ENCODE measurements at places on chromosomes 3 and 15. TPM values are rescaled to one million over a fixed set of nuclear protein-coding genes. Genes with fewer than 3 reads are reported as not detected.

DNA sequence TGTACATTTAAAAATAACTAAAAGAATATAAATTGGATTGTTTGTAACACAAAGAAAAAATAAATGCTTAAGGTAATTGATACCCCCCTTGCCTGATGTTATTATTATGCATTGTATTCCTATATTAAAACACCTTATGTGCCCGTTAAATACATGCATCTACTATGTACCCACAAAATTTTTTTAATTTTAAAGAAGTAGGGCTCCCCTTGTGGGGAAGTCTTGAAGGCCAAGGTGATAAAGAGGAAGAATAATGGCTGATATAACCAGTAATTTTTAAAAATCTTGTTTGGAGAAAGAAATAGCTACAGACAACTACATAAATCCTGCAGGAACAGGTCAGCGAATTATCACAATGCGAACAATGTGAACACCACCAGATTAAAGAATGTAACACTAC is 451.7 kb upstream of the ARHGEF26 start:
- DNase-seq = no peak

DNA sequence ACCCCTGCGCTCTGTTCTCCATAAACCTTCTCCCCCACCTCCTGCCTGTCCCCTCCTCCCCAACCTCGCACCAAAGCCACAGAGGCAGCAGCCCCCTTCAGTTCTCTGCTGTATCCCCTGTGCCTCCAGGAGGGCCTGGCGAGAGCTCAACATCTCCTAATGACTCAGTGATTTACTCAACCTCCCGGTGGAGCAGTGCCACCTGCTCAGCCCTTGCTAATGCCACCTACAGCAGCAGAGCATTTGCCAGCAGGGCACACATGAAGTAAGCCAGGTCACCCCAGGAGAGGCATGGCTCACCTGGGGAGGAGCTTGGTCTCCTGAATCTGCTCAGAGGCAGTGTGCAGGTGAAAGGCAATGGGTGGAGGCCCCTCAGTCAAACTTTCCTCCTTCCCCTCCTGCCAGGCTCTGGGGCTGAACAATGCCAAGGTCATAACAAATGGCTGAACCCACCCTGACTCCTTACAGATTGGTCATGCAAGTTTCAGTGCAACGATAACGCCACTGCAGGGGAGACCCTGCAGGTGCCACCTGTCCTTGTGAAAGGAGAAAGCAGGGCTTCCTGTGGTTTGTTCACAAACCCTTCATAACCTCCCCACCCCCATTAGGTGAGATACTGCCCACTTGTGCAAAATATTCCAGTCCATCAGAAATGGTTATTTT is 19.8 kb downstream of the TRPM1 start:
- DNase-seq = peak; percentile 33

GRCh38 chr3:57675530-57675929 is 17.3 kb downstream of the DENND6A start:
- no peak for DNase-seq

DNA sequence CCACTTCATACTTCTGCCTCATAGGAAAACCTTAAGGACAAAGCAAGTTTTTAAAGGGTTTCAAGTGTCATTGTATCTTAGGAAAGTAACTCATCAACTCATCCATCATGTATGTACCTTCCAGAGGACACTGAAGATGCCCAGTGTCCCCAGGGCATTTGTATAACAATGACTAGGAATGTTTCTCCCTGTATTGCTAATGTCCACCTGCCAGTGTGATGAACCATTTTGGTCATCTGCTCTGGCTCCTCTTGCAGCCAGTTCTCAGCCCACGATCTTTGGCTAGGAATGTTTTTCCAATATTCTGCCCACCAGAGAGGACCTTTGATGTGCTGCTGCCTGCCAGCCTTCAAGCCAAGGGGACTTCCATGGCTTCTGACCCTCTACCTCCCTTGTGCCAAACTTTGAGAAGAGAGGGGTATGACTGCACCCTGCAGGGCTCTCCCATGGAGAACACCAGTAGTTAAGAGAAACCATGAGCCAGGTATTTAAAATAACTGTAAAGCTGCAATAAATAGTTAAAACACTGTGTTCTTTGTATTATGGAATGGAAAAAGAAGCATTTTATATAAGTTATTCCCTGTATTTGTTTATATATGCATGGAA is 11.4 kb downstream of the LMOD3 start:
- no peak for DNase-seq

GRCh38 chr3:3802046-3802445 is 2.8 kb downstream of the LRRN1 start:
- no peak for DNase-seq

- no peak for DNase-seq
Observed at GRCh38 chr3:184560531-184560930, 1.1 kb upstream of the EPHB3 start.

DNA sequence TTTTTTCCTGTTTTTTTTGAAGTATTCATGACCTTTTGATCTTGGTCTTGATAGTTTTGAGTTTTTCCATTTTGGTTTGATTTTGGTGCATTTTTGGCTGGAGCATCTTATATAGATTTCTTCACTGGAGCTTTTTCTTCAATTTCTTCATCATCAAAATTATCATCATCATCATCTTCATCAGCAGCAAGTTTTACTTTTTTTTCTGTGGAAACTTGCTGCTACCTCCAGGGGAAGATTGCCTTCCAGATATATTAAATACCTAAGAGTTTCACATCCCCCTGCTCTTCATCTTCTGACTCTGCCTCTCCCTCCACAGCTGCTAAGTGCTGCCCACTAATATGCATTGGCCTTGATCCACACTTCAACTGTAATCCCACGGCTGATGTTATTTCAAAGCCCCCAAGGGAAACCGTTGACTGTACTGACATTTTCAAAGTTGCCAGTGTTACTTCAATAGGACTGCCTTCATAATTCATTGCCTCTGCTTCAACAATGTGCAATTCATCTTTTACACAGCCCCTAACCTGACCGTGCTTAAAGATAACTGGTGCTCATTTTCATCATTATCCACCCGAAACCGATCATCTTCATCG is 151.7 kb downstream of the NR1D2 start:
- DNase-seq = no peak

- no peak for DNase-seq
Observed at GRCh38 chr15:42491539-42492225, 741 bp upstream of the ZNF106 start.

- no peak for DNase-seq
Observed at GRCh38 chr3:171023566-171023965, 3.0 kb downstream of the SLC2A2 start.

DNA sequence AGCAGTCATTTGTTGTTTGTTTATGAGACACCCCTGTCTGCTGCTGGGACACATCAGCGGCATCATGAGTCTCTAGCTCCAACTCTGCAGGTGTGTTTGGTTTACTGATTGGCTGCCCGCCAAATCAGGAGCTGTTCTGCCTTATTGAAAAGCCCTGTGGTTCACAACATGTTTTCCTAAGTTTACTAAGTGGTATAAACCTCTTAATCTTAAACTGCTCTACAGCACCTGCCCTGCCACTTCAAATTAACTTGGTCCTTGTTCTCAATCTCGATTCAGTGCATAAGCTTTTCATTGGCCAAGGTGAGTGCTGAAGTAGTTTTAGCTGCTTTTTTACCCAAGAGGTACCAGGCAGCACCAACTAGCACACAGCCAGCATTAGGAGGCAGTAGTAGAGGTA is 77.8 kb upstream of the WDR72 start:
- DNase-seq = peak; percentile 81

- DNase-seq = peak; percentile 90
Observed at GRCh38 chr3:52195823-52196331, 2.1 kb upstream of the ALAS1 start.

Gene KIF15
- not detected for total RNA-seq

Gene CHMP2B
- 47.8 TPM for total RNA-seq

Gene SLC15A2
- total RNA-seq = 43.1 TPM

Gene LRRC58
- 18.0 TPM for total RNA-seq

Gene ACKR2
- 2.2 TPM for total RNA-seq

Gene SH3GL3
- 3.9 TPM for total RNA-seq

Gene CD80
- total RNA-seq = 26.4 TPM

Gene ERICH6
- not detected for total RNA-seq
